Stimulated activated CD4-positive, alpha-beta T cell treated with anti-CD3 and anti-CD28 coated beads, TNF-alpha, amount 100 ng/mL, for 48 hours (primary cell): ENCODE measurements at places on chromosomes 5 and 9.
A peak's percentile ranks its signal among the peaks of the same experiment; 100 is the strongest.

GRCh38 chr5:171175746-171176145 is 133.3 kb upstream of the TLX3 start:
- DNase-seq, result no peak

- no peak for DNase-seq
Measured at GRCh38 chr9:16179566-16179965, 626.7 kb downstream of the CCDC171 start.

DNA sequence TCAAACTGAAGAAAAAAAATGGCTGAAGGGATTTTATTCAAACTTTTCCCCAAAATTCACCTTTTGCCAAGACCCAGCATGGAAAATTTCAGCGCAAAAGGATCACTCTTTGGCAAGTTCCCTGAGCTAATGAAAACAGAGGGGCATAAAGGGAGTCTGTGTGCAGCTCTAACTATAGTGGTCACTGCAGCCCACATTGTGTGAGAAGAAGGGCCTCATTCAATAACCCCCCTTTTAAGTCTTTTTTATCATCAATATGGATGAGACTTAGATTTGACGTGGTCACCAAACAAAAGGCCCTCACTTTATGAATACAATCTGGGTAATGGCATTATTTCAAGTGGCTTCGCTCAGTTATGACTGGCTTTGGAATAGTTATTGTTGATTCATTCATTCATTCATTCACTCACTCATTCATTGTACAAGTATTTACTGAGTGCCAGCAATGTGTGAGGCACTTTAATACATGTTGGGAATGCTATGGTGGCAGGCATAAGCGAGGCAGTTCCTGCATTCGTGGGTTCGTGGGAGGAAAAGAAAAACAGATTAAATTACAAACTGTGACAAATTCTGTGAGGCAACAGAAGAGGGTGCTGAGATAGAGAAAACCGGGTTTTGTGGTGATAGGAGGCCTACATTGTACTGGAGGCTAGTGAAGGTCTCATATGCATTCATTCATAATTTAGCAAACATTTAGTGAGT is 145.7 kb upstream of the KLF4 start:
- DNase-seq, result no peak

GRCh38 chr5:74028976-74029375 is 403.0 kb downstream of the ARHGEF28 start:
- no peak for DNase-seq

- no peak for DNase-seq
Measured at GRCh38 chr5:66666778-66667177, 70.6 kb downstream of the MAST4 start.

- no peak for DNase-seq
Measured at GRCh38 chr5:123868267-123868666, 356.3 kb downstream of the CSNK1G3 start.

- no peak for DNase-seq
Measured at GRCh38 chr5:106985174-106985573, 685.6 kb downstream of the EFNA5 start.

DNA sequence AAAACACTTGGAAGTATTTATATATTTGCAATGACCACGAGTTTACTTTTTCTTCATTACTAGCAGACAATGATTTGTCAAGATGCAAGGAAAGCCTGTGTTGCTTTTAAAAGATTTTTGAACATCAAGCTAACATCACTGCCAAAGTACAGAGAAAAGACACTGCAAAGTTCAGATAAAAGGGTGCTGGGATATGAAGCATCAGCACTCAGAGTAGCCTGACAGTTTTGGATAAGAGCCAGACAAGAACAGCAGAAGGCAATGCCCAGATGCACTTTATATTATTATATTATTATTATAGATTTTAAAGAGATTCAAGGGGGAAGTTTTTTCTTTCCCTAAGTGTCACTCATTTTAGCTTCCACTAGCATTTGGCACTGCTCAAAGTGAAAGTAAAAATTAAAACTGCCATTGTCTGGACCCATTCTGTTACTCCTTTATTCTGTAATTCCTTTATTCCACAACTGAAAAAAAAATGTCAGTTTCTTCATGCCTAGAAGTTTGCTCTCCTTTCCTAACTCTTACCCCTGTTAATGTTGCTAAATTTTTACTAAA is 240.6 kb downstream of the EFNA5 start:
- no peak for DNase-seq

DNA sequence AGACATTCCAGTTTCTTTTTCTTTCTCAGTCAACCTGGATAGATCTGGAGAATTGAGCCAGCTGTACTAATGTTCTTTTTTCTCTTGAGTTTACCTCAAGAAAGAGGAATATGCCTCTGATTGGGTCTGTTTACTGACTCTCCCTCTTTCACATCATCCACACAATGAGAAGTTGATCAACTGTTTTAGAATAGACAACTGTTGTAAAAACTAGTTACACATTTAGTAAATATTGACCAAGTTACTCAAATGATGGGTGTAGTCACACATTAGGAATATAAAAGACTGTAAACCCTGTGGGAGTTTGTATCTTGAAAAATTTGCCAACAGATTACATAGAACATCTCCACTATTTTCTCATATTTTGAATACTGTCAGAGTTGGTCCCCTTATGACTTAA is 330.8 kb downstream of the FER start:
- no peak for DNase-seq

DNA sequence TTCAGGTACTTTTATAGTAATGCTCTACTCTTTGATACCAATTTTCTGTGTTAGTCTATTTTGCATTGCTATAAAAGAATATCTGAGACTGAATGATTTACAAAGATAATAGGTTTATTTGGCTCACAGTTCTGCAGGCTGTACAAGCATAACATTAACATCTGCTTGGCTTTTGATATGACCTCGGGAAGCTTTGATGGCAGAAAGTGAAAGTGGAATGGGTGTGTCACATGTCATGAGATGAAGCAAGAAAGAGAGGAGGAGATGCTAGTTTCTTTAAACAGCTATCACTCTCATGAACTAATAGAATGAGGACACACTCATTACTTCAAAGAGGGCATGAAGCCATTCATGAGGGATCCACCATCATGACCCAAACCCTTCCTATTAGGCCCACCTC is 270.9 kb upstream of the IL12B start:
- DNase-seq, result no peak

GRCh38 chr5:180844858-180845257 is 16.2 kb downstream of the ZFP62 start:
- no peak for DNase-seq

GRCh38 chr5:63687854-63688516 is 274.3 kb downstream of the HTR1A start:
- DNase-seq, result no peak

GRCh38 chr9:135240222-135240621 is 152.8 kb downstream of the OLFM1 start:
- DNase-seq, result no peak

DNA sequence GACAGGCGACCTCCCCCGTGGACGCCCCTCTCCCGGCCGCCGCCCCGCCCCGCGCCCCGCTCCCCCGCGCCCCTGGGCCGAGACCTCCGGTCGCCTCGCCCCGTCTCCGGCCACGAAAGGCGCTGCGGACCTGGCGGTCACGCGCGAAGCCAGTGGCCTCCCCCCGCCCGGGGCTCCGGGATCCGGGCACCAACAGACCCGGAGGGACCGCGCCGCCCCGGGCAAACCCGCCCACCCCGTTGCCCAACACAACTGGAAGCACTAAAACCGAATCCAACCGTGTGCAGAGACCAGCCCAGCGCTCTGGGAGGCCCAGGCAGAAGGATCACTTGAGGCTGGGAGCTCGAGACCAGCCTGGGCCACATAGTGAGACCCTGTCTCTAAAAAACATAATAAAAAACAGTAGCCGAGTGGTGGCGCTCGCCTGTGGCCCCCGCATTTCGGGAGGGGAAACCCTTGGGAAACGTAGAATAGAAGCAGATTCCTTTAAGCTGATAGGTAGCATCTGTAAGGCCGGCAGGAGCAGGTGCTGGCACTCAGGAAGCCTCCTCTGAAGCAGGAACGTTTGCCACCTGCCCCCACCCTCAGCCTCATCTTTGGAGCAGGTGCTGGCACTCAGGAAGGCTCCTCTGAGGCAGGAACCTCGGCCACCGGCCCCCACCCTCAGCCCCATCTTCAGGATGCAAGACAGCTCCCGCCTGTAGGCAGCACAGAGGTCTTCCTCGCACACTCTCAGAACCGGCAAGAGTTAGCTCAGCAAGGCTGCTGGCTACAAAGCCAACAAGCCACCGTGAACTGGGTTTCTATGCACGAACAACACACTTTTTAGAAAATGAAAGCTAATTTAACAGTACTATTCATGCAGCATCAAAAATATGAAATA is 4.6 kb upstream of the SLC9A3 start:
- DNase-seq, result no peak

GRCh38 chr5:35303152-35303551 is 72.9 kb upstream of the PRLR start:
- no peak for DNase-seq

- DNase-seq, result peak; percentile 36
Measured at GRCh38 chr5:35777358-35778087, 79.2 kb upstream of the IL7R start.

DNA sequence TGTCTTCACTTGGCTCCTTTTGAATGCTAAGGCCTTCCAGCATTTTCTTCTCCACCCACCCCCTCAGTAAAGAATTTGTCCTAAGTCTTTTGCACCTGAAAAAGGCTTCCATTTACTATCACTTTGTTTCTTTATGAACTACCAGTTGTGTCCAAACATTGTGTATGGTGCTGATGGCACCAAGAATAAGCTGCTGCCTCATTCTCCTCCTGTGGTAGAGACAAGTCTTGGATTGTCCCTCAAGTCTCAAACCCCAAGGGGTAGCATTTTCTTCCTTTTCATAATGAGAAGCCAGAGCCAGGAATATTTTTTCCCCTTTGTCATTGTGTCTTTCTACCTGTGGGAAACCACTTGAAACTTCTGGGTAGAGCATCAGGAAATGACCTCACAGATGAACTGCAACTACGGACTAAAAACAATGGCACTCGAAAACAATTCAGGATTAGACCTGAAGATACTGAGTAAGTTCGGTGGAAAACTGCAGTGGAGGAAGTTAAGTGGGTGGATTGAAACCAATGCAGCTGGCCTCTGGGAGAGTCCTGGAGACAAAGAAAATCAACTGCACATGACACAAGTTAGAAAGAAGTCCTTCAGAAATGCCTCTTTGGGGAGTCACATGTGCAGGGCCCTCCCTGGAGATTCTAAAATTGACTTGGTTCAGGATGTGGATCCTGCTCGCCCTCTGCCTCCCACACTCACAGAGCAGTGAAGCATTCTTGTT is 80.5 kb downstream of the SH3RF2 start:
- no peak for DNase-seq

- no peak for DNase-seq
Measured at GRCh38 chr5:64839936-64840335, 71.2 kb downstream of the CWC27 start.

- no peak for DNase-seq
Measured at GRCh38 chr9:120534266-120534665, 45.7 kb downstream of the CDK5RAP2 start.

DNA sequence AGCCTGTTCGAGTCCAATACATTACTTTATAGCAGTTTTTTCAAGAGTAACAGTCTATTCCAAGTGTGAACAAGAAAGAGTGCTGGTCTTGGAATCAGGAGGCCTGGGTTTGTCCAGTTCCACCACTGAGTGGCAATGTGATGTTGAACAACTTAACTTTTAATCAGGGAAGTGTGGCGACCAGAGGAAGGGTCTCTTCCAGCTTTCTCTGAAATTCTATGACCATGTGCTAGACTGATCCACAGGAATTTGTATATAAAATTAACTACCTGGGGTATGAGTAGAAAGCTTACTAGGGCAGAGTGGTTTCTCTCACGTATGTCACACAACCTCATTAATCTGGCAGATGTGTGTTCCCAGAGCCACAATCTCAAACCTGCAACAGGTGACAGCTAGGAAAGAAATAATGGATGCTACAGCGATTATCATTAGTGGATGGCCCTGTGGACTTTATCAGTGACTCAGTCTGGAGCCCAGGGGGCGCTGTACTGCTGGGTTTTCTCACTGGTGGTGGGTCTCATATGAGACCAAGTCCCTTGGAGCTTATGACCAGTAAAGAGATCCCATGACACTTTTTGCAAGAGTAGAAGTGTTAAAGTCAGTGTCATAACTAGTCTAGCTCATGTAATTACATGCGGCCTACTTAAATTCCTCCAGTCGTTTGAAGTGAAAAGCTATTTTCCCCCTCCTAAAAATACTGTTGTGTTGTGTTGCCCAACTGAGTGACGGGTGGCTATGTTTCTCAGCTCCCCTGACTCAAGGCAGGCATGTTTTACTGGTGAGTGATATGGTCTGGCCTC is 116.5 kb downstream of the GDNF start:
- DNase-seq, result no peak

DNA sequence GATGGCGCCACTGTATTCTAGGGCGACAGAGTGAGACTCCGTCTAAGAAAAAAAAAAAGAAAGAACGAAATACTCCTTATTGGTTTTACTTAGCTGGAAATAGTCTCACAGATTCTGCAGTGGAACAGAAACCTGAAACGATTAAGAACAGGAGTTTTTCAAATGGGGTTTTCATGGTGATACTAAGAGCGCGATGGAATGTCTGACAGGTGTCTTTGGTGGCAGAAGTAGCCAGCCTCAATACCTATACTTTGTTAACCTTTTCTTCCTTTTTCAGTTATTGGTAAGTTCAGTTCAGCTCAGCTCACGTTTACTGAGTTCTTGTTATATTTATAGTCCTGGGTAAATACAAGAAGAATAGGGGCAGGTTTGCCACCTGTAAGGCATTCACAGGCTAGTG is 123.9 kb downstream of the FOCAD start:
- DNase-seq, result no peak
